ENCODE measurements at places on chromosomes 2 and 18.

- DNase-seq = no peak
Observed at GRCh38 chr2:104902317-104902716, 48.4 kb downstream of the POU3F3 start.

GRCh38 chr2:74147727-74148456, at the start of gene BOLA3:
Gene BOLA3, minus strand, starts transcription at chr2:74147912. Its CDS starts 38 bp downstream, at chr2:74147874.
- DNase-seq = peak; percentile 96

GRCh38 chr2:241633561-241633960, 3.4 kb downstream of the THAP4 start:
- no peak for DNase-seq

- no peak for DNase-seq
Observed at GRCh38 chr2:178917555-178917954, 110.3 kb upstream of the TTN start.

GRCh38 chr2:188278388-188279092, 13.1 kb upstream of the GULP1 start:
- no peak for DNase-seq

DNA sequence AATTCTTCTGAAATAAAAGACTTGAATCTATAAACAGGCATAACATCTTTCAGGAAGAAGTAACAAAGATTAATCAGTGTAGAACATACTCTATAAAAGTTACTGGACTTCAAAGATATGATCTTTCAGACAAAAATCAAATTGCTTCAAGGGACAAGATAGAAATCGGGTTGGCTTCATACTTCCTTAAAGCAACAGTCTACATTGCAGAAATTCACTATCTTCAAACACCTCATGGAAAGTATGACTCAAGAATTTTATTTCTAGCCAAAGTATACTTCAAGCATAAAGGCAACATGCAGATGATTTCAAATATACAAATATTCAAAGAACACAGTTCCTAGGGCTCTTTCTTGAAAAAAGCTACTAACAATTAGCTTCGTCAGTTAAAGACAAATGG, 240.7 kb downstream of the SRBD1 start:
- no peak for DNase-seq

GRCh38 chr18:47036298-47036874, 965 bp upstream of the ELOA2 start:
- peak; percentile 31 for DNase-seq

GRCh38 chr2:215080545-215080944, 57.9 kb downstream of the ABCA12 start:
- no peak for DNase-seq

GRCh38 chr2:11420190-11420589, 45.8 kb downstream of the E2F6 start:
- DNase-seq = no peak

All from HTR-8/SVneo (cell line).